GM12892 (cell line): ENCODE measurements at places on chromosomes 7 and 10.

DNA sequence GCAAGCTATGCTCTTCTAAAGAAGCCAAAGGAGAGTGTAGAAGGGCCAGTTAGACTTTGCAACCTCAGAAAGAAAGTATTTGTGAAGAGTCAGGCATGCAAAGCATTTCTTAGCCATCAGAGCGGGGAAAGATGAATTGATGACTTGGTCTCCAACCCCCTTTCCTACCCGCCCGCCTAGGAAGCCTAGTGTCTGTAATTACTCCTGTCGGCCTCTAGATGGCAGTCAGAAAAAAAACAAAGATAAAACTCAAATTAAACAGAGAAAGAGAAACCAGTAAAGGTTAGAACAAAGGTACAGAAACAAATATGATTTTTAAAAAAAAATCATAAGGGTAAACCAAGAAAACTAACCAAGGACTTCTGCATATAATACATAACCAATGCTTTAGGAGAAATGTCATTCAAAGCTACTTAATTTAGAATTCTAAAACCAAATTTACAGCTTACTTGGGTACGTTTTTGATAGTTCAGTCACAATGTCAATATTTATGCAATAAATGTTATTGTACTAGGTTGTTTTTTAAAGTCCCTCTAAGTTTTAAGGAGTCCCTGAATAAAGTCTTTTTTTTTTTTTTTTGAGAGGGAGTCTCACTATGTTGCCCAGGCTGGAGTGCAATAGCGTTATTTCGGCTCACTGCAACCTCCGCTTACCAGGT is 97.6 kb downstream of the LYZL1 start:
- DNase-seq, result no peak

DNA sequence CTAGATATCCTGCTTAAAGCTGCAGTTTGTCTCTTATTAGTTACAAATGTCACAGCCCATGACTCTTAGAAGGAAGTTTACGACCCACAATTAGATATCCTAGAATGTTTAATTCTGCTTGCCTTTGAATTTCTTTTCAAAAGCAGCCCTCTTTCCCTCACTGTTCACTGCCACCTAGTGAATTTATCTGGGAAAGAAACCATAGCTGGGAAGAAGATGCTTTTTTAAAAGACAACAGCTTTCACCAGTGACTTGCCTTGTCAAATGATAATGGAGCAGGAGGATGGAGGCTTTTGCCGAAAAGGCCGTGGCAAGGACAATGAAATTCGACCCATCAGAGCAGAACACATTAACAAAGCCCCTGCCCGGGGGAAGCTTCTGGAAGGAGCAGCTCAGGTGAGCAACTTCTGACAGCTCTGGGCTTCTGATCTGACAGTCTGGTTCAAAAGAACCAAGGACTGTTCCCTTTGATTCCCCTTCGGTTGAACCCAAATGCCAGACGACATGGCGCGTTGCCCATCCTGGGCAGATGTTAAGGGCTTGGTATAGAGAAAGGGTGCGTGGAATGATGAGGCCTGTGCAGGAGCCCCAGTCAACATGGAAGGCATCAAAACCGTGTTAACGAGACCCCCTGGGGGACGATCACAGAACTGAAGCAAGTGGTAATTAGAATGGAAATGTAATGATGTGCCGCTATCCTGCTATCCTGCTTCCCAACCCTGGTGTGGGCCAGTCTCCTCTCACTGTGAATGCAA is 236.8 kb downstream of the FRMD4A start:
- no peak for DNase-seq

GRCh38 chr7:82808633-82809032 is 354.1 kb downstream of the PCLO start:
- DNase-seq, result no peak

DNA sequence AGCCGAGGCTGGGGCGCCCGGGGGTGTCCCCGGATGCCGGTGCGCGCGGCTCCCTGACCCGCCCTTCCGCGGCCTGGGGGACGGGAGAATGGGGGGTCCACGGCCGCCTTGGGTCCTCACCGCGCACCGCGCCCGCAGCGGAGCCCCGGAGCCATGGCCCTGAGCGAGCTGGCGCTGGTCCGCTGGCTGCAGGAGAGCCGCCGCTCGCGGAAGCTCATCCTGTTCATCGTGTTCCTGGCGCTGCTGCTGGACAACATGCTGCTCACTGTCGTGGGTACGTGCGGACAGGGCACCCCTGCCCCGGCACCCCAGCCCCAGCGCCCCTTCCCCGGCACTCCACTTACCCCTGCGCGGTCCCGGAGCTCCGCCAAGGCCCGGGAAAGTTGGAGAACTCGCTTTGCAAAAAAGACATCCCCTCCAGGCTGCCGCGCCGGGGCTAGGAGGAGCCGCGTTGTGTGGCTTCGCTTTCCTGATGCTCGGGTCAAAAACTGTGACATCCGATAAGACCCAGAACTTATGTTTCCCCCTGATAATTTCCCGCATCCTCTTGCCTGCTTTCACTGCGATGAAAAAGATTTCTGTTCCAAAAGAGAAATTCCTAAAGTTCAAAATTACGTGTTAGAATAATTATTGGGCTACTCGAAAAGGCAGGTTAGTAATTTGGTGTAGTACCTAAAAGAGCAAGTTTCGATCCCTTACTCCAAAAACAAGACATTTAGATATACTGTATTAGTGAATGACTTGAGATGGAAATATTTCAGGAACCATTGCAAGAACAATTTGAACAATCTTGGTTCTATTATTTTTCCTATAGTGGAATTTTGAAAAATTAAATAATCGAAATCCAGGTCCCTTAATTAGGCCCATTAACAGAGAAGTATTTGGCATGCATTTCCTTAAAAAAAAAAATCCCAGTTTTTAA is 888 bp downstream of the SLC18A2 start:
- no peak for DNase-seq

GRCh38 chr7:83852136-83852535 is 203.2 kb upstream of the SEMA3E start:
- DNase-seq, result no peak
